ENCODE measurements at places on chromosomes 5 and 9.

DNA sequence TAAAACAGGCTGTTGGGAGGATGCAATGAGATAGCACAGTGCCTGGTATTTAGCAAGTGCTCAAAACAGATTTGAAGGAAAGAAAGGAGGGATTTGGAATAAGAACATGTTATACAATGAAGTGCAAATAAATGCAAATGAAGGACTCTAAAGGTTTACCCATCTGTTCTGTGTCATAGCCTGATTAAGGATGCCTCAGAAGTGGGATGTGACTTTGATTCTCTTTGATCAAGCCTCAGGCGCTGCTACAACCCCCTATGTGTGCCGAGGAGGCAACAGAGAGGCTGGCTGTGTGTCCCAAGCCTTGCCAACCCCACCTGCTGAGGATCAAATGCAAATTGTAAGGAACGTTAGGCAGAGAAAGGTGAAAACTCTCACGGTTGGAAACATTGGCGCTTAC is 27.2 kb downstream of the GGTA1 start:
- DNase-seq = peak; percentile 47

DNA sequence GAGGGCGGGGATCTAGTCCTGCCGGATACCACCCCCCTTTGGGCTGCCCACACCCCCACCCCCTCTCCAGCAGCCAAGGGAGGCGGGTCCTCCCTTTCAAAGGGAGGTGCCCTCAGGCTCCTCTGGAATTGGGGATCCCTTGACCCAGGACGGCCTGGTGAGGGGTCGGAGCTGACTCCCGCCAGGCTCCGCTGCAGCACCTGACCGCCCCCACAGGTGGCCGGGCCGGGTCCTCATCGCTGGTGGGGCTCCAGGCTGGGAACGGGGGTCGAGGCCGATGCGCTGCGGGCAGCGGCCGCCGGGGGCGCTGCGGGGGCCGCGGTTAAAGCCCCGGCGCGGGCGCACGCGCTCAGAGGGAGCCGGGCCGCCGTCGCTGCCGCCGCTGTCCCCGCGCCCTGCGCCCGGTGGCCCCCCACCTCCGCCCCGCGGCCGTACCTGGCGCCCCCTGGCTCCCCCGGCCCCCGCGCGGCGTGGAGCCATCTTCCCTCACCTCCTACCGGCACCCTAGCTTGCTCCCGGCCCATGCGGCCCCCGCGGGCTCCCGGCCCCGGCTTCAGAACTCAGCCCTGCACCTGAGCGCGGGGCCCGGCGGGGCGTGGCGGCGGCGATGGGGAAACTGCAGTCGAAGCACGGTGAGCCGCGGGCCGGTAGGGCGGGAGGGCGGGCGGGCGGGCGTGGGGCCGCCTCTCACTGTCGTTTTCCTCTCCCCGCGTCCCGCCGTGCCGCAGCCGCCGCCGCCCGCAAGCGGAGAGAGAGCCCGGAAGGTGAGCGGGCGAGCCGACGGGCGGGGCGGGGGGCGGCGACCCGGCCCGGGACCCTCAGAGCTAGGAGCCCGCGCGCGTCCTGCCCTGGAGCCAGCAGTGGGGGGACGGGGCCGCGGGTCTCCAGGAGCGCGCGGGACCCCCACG is at the start of gene NKD2:
TSS of gene NKD2 (plus strand) at position 352 of the 908 bp plus-strand sequence. CDS start at position 608, 256 bp downstream.
- DNase-seq = peak; percentile 99

DNA sequence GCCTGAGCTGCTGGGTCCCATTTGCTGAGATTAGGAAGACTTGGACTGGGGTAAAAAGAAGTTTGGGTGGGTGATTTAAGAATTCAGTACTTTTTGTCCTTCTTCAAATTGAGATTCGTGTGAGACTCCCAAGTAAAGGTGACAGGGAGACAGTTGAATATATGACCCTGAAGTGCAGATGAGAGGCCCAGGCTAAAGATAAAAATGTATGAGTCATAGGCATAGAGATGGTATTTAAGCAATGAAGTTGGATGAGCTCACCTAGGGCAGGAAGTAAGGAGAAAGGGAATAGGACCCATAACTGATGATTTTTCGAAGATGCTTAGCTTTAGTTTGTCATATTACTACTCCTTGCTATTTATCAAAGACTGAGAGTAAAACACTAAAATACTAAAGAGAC is 255.9 kb upstream of the ADRA1B start:
- DNase-seq = no peak

DNA sequence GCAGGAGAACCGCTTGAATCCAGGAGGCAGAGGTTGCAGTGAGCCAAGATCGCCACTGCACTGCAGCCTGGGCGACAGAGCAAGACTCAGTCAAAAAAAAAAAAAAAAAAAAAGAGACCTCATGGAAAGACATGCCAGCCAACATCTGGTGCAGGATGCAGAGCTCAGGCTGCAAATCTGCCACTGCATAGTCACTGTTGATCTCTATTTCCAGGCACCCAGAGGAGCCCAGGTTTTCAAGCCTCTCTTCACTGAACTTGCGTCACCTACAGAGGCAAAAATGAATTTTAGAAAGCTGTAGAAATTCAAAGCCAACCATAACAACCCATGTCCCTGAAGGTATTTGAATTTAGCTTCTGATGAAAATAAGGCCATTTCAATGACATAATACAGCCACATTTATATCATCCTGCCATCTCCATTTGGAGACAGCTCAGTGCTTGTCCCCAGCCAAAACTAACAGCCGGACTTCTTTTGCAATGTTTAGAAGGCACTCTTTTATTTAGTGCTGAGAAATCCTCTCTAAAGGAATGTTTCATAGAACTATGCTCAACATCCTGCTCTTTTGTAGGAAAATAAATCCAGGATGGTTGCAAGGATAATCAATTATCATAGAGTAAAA is 113.3 kb downstream of the SNX18 start:
- DNase-seq = no peak

- no peak for DNase-seq
Observed at GRCh38 chr9:6811436-6811835, 53.7 kb downstream of the KDM4C start.

GRCh38 chr5:135592312-135593045 is 13.7 kb upstream of the CXCL14 start:
- no peak for DNase-seq

DNA sequence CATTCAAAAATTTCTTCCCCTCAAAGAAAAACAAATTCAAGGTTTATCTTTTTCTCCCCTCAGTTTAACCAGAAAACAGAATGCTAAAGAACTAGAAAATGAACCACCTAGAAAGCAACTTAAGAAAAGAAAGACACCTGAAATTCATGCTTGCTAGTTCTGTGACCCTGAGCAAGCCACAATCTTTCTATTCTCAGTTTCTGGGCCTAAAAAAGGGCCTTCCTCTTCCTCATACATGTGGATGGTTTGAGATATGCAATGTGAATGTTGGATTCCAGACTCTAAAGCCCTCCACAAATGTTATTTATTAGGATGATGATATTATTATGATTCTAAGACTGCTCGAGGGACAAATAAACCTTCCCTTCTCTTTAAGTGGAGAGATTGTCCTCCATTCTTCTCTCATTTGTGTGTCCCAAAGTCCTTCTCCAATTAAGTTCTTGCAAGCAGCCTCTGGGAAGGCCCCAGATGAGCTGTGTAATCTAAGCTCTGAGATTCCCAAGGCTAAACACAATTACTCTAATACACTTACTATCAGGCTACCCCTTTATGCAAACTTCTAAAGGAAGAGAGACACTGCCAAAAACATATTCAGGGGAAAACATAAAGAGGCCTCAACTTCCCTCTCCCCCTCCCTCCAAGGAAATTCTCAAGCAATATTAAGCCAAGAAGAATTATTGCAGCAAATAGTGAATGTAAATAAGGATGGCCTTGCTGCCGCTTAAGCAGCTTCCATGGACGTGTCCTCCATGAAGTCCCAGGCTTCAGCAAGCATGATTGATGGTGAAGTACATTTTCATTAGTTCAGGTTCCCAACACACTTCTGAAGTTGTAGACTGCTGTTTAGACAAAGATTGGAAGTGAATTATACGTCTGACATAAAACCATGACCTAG is 80.2 kb downstream of the PRKACG start:
- DNase-seq = no peak

- no peak for DNase-seq
Observed at GRCh38 chr9:88370346-88370745, 17.9 kb upstream of the SPIN1 start.

GRCh38 chr9:116015855-116016254 is 137.7 kb upstream of the PAPPA start:
- no peak for DNase-seq

DNA sequence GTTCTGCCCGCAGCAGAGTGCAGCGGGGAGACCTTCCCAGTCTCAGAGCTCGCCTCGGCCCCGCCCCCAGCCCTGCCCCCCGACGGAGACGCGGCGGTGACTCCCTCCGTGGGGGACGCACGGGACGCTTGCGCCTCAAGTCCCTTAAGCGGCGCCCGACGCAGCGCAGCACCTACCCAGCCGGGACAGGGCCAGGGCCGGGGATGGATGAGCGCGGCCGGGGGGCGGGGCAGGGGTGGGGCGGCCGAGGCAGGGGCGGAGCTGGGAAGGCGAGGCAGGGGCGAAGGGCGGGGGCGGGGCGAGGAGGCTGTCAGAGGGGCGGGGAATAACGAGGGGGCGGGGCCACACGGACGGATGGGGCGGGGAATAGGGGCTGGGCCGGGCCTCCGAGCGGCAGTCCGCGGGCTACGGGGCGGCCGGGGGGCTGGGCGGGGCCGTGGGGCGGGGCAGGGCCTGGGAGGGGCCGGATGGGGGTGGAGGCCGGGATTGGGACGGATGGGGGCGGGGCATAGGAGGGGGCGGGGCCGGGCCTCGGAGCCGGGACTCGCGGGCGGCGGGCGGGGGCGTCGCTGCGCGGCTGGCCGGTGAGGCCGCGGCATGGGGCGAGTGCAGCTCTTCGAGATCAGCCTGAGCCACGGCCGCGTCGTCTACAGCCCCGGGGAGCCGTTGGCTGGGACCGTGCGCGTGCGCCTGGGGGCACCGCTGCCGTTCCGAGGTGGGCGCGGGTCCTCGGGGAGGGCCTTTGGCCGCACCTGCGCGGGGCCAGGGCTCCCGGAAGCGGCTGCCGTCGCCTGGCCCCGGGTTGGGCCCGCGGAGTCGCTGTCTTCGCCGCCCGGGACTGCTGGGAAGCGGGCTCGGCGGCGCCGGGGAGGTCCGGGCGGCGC is at the start of gene ARRDC1:
TSS of gene ARRDC1 (plus strand) at position 566 of the 884 bp plus-strand sequence. CDS start at position 598, 32 bp downstream.
- DNase-seq = peak; percentile 100

DNA sequence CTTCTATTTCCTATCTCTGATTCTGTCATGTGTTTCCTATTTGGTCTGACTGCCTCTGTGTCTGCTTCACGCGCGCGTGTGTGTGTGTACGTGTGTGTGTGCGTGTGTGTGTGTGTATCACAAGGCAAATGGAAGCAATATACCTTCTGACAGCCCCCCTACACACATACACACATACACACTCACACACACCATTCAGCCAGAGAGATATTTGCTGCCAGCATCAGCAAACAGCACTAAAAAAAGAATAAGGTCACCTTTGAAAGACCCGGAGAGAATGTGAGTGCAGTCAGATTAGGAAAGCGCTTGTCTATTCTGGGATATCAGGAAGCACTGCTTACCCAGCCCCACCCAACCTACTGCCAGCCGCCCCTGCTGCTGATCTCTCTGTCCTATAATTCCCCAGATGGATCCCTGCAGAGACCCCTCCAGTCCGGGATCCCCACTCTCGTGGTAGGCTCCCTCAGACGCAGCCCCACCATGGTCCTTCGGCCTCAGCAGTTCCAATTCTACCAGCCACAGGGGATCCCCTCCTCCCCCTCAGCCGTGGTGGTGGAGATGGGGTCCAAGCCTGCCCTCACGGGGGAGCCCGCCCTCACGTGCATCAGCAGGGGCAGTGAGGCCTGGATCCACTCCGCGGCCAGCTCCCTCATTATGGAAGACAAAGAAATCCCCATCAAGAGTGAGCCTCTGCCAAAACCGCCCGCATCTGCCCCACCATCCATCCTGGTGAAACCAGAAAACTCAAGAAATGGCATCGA is 45.7 kb downstream of the PLAC8L1 start:
- DNase-seq = no peak

GRCh38 chr5:179832039-179832745 is 11.5 kb downstream of the SQSTM1 start:
- DNase-seq = peak; percentile 70

DNA sequence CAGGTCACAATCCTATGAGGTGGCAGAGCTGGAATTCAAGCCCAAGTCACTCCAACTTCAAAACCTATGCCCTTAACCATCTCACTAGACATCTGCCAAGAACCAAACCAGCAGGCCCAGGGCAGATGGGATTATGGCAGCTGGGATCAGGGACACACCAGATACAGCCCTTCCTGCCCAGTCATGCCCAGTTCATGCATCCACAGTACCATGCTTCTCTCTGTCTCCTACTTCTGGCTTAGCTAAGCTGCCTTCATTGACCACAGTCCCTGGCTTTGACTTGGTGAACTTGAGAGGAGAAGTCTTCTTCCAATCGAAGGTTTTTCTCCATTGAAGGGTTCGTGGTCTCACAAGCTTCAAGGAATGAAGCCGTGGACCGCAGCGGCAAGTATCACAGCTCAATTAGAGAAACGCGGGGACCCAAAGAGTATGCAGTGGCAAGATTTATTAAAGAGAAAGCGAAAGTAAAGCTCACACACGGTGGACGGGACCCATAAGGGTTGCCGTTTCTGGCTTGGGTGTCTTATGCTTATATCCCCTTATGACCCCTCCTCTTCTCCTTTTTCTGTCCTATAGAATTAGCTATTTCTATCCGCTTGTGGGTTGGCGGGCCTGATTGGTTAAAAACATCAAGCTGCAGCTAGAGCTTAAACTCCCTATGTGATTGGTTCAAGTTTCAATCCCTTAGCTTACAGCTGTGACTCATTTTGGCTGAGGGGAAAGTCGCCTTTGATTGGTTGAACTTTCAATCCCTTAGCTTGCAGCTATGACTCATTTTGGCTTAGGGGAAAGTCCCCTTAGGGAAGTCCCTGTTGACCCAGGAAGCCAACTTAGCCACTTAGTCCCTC is 101.2 kb downstream of the TRIM36 start:
- DNase-seq = no peak

GRCh38 chr5:129392681-129393080 is 67.4 kb upstream of the ADAMTS19 start:
- no peak for DNase-seq

GRCh38 chr9:136351252-136351800 is 12.2 kb downstream of the DNLZ start:
- no peak for DNase-seq

DNA sequence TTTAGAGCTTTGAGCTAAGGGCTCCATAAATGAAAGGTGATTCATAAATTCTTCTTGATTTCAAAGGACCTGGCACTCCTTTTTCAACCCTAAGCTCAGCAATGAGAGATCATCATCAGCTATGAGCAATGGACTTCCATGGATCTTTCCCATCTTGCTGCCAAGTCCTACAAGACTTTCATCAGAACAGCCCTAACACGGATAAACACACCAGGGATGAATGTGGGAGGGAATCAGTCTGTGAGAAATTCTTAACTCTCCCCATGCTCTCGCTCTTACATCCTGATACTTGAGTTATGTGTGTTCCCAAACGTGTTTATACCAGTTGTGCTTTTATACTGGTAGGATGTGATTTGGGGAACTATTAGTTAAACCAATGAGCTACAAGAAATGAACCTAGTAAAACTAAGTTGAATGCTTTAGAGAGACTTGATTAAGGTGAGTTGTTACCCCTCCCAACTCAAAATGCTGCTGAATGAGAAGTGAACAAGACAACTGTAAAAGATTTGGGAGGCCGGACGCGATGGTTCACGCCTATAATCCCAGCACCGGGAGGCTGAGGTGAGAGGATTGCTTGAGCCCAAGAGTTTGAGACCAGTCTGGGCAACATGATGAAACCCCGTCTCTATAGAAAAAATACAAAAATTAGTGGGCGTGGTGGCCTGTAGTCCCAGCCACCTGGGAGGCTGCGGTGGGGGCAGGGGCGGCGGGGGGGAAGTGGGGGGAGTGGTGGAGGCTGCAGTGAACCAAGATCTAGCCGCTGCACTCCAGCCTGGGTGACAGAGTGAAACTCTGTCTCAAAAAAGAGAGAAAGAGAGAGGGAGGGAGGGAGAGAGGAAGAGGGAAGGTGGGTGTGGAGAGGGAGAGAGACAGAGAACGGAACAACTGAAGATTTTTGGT is 5.2 kb upstream of the RPL26L1 start:
- DNase-seq = peak; percentile 94
